ENCODE measurements at places on chromosomes 7 and 10. TPM values are rescaled to one million over a fixed set of nuclear protein-coding genes. Genes with fewer than 3 reads are reported as not detected.

HTR7 gene
- 0.36 TPM for polyA plus RNA-seq

IL6 gene
- 0.41 TPM for polyA plus RNA-seq

PLEKHS1 gene
- polyA plus RNA-seq: 0.10 TPM

- no peak for DNase-seq
These were observed 51.0 kb upstream of the ELN start for GRCh38 chr7:73976761-73977618.

DNA sequence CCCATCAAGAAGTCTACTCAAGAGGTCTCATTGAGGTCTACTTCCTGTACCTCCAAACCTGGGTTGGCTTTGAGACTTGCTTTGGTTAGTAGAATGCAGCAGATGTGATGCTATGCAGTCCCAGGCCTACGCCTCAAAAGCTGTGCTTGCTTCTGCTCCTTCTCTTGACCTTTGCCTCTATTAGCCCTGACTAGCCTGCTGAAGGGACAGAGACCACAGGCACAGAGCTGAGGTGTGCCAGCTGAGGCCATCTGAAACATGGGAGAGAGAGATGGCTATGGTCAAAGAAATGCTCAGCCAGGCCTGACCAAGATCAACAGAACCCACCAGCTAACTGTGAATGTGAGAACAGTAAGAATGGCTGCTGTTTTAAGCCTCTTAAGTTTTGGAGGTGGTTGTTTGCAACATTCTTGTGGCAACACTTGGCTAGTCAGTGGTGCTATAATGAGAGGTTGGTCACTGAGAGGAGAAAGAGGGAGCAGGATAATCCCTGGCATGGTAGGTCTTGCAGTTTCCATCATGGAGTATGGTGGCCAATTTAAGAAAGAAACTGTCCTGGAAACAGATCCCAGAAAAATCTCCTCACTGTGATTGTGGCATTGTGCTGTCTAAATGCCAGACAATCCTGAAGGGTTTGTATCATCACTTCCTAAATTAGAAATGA, 176.1 kb upstream of the PHYHIPL start:
- DNase-seq: no peak

- no peak for DNase-seq
These were observed 539.7 kb downstream of the GATA3 start for GRCh38 chr10:8594176-8594575.

SSC4D gene
- polyA plus RNA-seq: 0.85 TPM

- no peak for DNase-seq
These were observed 22.1 kb upstream of the PPP1R17 start for GRCh38 chr7:31664890-31665289.

GRCh38 chr7:84232646-84233045, 38.1 kb upstream of the SEMA3A start:
- no peak for DNase-seq

ACTL6B gene
- polyA plus RNA-seq: not detected

GRCh38 chr10:90936276-90936659, 15.4 kb upstream of the ANKRD1 start:
- DNase-seq: no peak

PTF1A gene
- not detected for polyA plus RNA-seq

DNA sequence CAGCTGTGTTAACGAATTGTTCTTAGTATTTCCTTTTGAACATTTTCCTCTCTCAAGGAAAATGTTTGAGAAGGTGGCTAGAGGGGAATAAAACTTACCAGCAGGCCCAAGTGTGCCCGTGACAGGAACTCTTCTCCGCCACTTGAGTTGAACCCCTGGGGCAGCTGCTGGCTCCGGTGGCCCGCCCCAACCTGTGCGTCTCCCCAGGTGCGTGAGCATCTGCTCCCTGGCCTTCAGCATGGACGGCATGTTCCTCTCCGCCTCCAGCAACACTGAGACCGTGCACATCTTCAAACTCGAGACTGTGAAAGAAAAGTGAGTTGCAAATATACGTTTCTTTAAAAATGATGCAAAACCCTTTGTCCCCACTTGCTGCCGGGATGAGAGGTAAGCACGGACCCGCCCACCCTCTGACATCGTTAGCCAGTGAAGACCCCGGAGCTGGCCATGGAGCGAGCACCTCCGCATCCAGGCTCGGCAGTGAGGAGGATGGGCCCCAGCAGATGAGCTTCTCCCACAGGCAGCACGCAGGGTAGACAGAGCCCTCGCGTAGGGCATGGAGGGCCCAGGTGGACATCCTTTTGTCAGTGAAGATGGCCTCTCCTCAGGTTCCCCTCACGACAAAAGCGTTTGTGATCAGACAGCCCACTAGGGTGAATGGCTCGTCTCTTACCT, 35.7 kb downstream of the WIPI2 start:
- DNase-seq: no peak

DNA sequence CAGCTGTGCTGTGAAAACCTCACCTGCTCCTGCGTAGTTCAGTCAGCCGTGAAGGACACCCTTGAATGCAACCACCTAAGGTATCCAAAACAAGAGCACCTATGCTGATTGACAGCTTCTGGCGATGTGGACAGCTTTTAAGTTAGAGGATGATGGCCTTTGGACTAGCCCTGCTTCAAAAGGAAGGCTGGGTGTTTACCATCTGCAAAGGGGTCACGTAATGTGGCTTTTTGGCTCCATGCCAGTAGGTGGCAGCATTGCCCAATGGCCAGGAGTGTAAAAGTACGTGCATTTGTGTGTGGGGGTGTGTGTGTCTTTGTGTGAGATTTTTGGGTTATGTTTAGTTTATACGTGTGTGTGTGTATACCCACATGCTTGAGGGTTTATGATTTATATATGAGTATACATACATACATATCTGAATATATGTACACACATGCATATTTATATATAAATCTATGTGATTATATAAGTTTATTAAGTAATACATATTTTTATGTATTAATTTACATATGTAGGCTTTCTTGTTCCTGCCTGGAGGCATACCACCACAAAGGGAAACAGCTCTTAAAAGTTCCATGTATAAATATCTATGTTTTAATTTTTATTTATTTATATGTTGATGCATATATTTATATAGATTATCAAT, 236.3 kb upstream of the ANKRD30A start:
- DNase-seq: no peak

VWDE gene
- 1.5 TPM for polyA plus RNA-seq

GRCh38 chr10:102310361-102311024, 65.2 kb downstream of the GBF1 start:
- DNase-seq: no peak

CYP2C9 gene
- polyA plus RNA-seq: 0.13 TPM

DNA sequence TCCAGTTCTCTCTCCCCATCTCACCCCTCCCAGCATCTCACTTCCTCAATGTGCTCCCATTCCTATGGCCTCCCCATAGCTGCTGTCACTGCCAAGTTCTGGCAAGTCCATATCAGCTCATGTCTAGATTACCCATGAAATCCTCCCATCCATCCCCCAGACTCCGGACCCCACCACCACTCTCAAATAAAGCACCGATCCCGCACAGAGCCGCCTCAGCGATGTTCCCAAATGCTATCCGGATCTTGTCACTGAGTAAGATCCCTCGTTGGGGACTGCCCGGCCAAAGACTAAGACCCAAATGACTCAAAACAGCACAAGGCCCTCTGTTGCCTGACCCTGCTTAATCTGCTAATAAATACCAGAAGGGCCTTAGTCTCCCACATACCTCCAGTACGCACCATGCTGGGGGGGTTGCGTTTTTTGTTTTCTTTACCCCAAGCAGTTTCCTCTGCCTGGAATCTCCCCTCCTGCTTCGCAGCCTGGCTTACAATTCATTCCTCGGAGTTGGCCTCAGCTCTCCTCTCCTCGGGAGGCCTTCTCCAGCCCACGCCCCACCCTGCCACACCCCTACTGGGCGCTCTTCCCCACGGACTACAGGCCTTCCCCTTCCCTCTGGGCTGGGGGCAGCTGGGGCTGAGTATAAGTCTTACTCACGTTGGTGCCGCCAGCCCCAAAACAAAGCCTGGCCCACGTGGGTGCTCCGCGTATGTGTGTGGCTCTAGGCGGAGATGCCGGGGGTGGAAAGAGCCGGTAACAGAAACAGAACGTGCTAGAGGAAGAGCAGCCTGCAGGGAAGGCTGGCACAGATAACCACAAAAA, 1.8 kb upstream of the DUSP5 start:
- no peak for DNase-seq

DNA sequence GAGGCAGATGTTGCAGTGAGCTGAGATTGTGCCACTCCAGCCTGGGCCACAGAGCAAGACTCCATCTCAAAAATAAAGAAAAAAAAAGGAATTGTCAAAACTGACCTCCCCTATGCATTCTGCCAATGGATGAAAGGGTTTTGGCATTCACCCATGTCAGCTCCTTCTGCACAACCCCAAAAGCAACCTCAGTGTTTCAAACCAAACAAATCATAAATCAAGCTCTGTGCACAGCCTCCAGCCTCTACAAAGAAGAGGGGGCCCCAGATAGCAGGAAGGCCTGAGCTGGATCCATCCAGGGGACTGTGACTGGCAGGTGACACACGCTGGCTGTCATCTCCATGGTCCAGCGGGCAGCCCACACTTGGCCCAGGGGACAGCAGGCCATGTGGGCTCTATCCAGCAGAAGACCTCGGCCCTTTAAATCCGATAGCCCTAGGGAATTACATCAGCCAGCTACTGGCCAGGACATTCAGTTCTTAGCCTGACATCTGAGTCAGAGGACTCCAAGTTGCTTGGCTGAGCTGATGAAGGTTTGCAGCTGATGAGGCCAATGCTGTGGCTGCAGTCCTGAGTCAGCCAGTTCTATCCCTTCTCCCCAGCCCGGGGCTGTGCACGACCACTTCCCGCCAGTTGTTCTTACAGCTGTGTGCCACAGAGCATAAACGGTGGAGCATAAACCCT, 52.0 kb upstream of the FIGNL1 start:
- DNase-seq: peak; percentile 74

C10orf67 gene
- not detected for polyA plus RNA-seq

DNA sequence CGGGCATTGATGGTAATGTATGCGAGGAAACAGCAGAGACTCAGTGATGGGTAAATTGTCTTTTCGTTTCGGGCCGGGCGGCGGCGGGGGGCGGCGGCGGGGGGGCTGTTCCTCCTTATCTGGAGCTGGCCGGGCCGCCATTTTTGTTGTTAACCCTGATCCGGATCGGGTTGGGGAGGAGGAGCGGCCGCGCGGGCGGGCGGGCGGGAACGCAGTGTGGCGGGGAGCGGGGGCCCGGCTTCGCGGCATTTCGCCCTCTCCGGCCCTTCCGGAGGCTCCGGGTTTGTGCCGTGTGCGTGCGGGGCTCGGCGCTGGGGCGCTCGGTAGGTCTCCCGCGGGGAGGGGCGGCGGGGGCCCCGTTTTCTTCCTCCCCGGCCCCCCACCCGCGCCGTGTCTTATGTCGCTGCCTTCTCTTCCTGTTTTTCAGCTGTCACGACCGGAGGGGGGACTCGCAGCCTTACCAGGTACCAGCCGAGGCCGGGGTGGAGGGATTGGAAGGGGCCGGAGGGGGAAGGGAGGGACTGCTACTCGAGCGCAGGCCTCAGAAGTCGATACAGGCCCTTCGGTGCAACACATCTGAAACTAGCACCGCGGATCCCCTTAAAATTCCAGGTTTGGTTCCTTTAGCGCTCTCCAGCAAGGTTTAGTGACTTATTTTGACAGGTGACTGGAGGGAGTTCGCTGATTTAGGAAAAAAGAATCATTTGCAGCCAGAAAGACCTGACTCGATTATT, 820 bp downstream of the WAC start:
- peak; percentile 56 for DNase-seq

SPDYE11 gene
- polyA plus RNA-seq: 1.9 TPM

GRCh38 chr7:46391231-46392201, 470.4 kb upstream of the IGFBP3 start:
- DNase-seq: peak; percentile 71

LIPF gene
- polyA plus RNA-seq: not detected

DNA sequence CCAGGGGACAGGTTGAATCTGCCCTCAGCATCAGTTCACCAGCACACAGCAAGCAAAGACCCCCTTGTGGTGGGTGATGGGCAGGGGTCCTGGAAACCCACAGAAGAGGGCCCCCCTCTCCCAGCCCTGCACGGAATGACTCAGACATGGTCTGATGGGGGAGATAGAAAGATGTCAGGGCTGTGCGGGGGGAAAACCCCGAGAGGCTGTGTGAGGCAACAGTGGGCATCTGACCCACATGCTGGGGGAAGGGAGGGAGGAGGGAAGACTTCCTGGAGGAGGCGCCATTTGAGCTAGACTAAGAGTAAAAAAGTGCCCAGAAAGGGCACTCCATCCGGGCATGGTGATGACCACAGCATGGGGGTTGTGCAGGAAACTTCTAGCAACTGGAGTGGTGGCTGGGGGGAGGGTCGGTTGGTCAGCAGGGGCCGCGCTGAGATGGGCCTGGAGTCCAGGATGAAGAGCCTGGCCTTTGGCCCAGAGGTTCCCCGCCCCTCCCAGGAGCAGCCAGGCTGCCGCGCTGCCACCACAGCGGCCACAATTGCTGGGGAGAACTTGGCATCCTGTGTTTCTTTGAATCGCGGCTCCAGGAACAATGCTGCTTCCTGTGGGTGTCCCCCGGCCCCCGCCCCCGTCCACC, 2.5 kb downstream of the LFNG start:
- DNase-seq: no peak

SMKR1 gene
- polyA plus RNA-seq: not detected

DNA sequence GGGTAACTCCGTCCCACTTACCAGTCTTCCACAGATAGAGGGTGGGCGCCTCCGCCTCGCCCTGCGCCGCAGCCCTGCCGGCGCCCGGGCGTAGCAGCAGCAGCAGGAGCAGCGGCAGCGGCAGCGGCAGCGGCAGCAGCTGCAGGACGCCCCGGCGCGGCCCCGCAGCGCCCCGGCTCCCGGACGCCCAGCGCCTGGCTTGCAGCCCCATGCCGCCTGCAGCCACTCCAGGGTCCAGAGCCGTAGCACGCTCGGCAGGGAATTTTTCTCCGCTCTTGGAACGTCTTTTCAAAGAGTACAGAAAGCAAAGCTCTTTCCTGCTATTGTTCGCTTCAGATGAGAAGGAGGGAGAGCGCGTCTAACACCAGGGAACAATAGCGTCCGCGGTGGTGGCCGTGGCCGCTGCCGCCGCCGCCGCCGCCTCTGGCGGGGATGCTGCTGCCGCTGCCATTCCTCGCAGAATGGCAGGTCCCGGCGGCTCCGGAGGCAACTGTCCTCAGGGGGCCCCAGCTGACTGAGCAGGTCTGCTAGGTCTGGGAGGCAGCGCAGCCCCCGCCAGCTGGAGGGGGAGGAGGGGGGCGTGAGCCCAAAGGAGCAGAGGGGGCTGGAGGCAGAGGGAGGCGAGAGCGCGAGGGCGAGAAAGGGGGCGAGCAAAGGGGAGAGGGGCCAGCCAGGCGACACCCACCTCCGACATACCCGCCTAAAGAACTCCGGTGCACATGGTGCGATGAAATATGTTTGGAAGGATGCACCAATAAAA, at the start of gene THSD7A:
THSD7A (minus strand) TSS at position 463 of the 760 bp plus-strand sequence; CDS start at position 211, 252 bp downstream.
- DNase-seq: peak; percentile 54

HOXA7 gene
- 13.5 TPM for polyA plus RNA-seq

- DNase-seq: no peak
These were observed 62.7 kb downstream of the SHH start for GRCh38 chr7:155749578-155749977.

DNA sequence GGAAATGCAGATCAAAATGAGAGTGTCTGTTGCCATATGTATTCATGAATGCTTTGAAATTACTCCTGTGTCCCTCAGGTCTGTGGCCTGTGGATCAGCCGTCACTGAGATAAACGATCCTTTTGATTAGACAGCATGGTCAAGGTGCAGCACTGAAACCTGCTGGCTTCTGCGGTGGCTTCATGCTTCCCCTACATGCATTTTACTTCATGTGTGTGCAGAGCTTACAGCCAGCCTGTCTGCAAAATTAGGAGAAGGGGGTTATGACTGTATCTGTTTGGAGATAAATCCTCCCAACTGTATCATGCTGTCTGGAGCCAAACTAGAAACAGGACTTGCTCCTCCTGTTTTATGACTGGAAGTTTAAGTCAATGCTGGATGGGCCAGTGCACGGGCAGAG, 71.0 kb upstream of the PLPP4 start:
- DNase-seq: no peak

LDB3 gene
- 907 TPM for polyA plus RNA-seq
